PC-3 (cell line): ENCODE measurements at places on chromosomes 12 and 14. TPM values are rescaled to one million over a fixed set of nuclear protein-coding genes. Genes with fewer than 3 reads are reported as not detected.

DHRS2 gene
- 40.9 and 43.2 TPM in 2 replicates for total RNA-seq

DNA sequence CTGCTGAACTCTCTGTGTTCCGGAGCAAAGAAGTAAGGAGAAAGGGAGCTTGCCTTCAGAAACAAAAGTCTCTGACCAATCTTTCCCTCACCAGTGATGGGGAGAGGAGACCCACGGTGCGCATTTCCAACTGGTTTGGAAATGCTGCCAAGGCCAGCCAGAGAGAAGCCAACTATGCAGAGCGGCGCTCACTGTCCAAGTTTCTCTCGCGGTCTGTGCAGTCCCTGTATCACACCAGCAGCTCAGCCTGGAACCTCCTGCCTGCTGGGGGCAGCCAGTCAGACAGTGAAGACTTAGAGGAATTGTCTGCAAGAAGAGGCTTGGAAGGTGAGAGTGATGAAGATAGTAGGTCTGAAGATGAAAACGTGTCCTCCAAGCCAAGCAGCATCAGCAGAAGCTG is 206.2 kb downstream of the NAV3 start:
- no peaks in the 10 kb centered on the region for H3K36me3 ChIP-seq
- H3K4me3 ChIP-seq: no peak overlapping the region
- no peak for DNase-seq
- H3K4me1 ChIP-seq: no peaks in the 10 kb centered on the region

DNA sequence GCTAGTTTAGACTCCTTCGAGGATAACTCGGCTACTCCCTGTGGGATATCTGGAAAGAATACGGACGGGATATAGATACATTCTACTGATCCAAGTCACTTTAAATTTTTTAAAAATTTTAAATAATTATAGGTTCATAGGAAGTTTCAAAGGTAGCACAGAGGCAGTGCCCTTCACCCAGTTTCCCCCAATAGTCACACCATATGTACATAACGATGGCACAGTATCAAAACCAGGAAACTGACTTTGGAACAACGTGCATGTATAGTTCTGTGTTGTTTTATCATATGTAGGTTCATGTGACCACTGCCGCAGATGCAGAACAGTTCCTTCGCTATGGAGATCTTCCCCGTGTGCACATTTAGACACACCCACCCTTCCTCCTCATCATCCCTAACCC is 352.3 kb downstream of the CACNA1C start:
- H3K4me3 ChIP-seq: no peak overlapping the region
- no peaks in the 10 kb centered on the region for H3K4me1 ChIP-seq
- H3K36me3 ChIP-seq: no peaks in the 10 kb centered on the region
- DNase-seq: no peak
- H3K27me3 ChIP-seq: peaks cover 34% of the 10 kb centered on the region

DNA sequence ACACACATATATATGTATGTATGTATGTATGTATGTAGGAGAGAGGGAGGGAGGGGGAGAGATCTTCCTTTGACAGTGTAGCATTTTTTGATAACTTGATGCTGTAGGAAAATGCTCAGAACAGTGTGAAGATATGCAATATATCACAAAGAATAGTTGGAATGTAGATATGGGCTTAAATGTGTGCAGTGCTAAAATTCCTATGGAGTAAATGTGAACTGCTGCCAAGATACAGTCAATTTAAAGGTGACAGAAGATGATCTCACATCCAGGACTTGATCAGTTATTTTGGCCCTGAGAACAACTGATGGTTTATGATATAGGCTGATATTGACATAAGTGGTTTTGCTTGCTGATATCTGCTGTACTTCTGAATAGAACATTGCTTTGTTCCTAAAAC is 84.2 kb downstream of the DAAM1 start:
- peaks cover 55% of the 10 kb centered on the region for H3K4me1 ChIP-seq
- DNase-seq: peak; percentile 62
- no peaks in the 10 kb centered on the region for H3K36me3 ChIP-seq
- H3K27ac ChIP-seq: no peak overlapping the region
- H3K27me3 ChIP-seq: no peaks in the 10 kb centered on the region

- DNase-seq: no peak
- no peak overlapping the region for H3K4me3 ChIP-seq
- no peaks in the 10 kb centered on the region for H3K4me1 ChIP-seq
- H3K36me3 ChIP-seq: no peaks in the 10 kb centered on the region
- no peaks in the 10 kb centered on the region for H3K27me3 ChIP-seq
These were observed 53.7 kb upstream of the SCAF11 start for GRCh38 chr12:46043972-46044520.

GRCh38 chr12:104063712-104064030 is 660 bp upstream of the HCFC2 start:
- H3K27me3 ChIP-seq: no peaks in the 10 kb centered on the region
- H3K27ac ChIP-seq: peak overlapping the region; percentile 15; the same call in 1 of the 2 replicates
- no peak for DNase-seq
- H3K4me3 ChIP-seq: peak overlapping the region; percentile 94

GRCh38 chr12:15631007-15631715 is 158.0 kb downstream of the EPS8 start:
- DNase-seq: no peak
- peak overlapping the region; percentile 100 for H3K27ac ChIP-seq
- H3K27me3 ChIP-seq: no peaks in the 10 kb centered on the region
- no peak overlapping the region for H3K4me3 ChIP-seq

GRCh38 chr12:131242741-131243496 is 289.2 kb downstream of the ADGRD1 start:
- no peaks in the 10 kb centered on the region for H3K4me1 ChIP-seq
- no peaks in the 10 kb centered on the region for H3K36me3 ChIP-seq
- H3K4me3 ChIP-seq: no peak overlapping the region
- peaks cover 25% of the 10 kb centered on the region for H3K27me3 ChIP-seq
- no peak overlapping the region for H3K27ac ChIP-seq
- peak; percentile 37 for DNase-seq

- peaks cover 36% of the 10 kb centered on the region for H3K4me1 ChIP-seq
- no peaks in the 10 kb centered on the region for H3K27me3 ChIP-seq
- no peaks in the 10 kb centered on the region for H3K36me3 ChIP-seq
- H3K4me3 ChIP-seq: no peak overlapping the region
- no peak for DNase-seq
These were observed 6.3 kb downstream of the EVL start for GRCh38 chr14:100071545-100071944.

DNA sequence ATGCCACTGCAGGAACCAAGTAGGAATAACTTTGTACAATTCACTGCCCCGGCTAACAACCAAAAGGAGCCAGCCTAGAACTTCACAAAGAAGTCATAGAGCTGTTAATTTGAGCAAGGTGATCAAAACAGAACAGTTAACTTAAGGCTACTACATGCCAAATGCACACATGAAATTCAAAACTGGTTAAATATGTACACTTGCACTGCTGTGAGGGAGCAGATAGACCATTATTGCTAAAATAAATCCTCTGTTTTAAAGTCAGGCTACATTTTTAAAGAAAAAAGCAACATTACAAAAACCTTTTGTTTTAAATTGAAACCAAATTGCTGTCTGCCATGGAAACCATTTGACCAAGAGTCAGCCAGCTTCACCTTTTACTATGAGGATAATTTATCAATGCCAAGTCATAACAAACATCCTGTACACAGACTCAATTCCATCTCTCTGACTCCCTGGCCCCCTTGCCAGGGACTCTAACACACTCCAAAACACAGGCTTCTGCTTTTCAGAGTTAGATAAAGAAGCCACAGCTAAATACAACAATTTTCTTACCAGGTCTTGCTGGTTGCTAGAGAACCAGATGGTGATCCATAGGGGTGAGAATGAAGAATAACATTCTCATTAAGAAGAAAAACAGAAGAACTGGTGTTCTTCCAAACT is 84.0 kb downstream of the LRP6 start:
- DNase-seq: peak; percentile 37
- H3K27ac ChIP-seq: 0 out of 2 replicates have a peak overlapping the region, but pooled peaks have one; percentile 2
- H3K4me3 ChIP-seq: no peak overlapping the region
- peaks cover 6% of the 10 kb centered on the region; the same call in 1 of the 2 replicates for H3K36me3 ChIP-seq

DNA sequence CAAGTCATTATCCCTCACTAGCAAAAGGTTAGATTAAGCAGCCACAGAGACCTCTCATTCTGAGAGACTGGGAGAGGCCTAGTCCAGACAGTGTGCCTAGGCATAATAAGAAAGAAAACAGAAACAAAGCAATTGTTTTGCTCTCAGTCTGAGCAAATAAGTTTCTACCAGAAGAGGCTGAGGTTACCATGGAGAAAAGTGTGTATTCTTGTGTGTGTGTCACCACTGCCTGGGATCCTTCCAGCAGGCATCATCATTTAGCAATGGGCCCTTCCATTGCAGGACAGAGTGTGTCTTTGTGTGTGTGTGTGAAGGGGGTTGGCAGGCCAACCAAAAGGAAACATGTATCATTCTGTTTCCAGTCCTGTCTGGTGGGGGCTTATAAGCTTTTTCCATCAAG is 3.7 kb downstream of the EFS start:
- no peaks in the 10 kb centered on the region for H3K4me1 ChIP-seq
- H3K27me3 ChIP-seq: peaks cover 40% of the 10 kb centered on the region
- no peak overlapping the region for H3K4me3 ChIP-seq
- no peak overlapping the region for H3K27ac ChIP-seq
- no peak for DNase-seq

GRCh38 chr12:104974626-104975290 is 11.4 kb upstream of the NOPCHAP1 start:
- H3K4me1 ChIP-seq: peaks cover 11% of the 10 kb centered on the region
- H3K27ac ChIP-seq: peak overlapping the region; percentile 52
- H3K4me3 ChIP-seq: no peak overlapping the region
- peak; percentile 93 for DNase-seq
- H3K27me3 ChIP-seq: no peaks in the 10 kb centered on the region
- no peaks in the 10 kb centered on the region for H3K36me3 ChIP-seq

DNA sequence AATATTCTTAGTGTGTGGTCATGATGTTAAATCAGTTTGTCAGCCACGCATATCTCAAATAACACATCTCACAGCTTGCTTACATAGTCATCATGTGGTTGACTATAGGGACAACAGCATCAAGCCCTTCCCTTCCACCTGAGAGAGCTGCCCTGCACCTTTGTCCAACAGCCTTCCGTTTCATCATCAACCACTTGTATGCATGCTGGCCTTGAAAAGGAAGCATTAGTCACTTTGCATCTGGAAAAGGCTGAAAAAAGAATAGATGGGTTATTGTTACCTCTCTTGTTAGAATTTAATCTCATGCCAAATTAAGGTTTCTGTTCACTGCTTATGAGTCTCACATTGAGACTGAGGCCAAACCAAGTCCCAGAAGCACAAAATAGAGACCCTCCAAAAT is 1586.5 kb upstream of the SEL1L start:
- no peak overlapping the region for H3K4me3 ChIP-seq
- no peaks in the 10 kb centered on the region for H3K36me3 ChIP-seq
- H3K27ac ChIP-seq: no peak overlapping the region
- no peaks in the 10 kb centered on the region for H3K4me1 ChIP-seq
- DNase-seq: peak; percentile 23
- H3K27me3 ChIP-seq: no peaks in the 10 kb centered on the region
